ENCODE measurements at places on chromosomes 12 and 14.

DNA sequence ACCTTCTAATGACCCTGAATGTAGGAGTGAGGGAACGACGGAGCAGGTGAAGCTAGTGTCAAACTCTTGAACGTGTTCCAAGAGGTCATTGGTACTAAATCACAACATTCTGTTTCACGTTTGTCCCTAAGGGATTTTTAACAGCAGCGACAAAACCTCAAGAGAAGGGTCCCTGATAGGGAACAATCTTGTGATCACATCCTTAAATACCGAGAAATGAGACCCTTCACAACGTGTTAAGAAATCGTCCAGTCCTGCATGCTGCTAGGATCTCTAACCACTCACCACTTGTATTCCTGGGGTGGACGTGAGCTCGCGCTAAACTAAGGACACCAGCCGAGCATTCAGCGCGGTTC is 134.1 kb upstream of the KRAS start:
- DNase-seq = no peak

DNA sequence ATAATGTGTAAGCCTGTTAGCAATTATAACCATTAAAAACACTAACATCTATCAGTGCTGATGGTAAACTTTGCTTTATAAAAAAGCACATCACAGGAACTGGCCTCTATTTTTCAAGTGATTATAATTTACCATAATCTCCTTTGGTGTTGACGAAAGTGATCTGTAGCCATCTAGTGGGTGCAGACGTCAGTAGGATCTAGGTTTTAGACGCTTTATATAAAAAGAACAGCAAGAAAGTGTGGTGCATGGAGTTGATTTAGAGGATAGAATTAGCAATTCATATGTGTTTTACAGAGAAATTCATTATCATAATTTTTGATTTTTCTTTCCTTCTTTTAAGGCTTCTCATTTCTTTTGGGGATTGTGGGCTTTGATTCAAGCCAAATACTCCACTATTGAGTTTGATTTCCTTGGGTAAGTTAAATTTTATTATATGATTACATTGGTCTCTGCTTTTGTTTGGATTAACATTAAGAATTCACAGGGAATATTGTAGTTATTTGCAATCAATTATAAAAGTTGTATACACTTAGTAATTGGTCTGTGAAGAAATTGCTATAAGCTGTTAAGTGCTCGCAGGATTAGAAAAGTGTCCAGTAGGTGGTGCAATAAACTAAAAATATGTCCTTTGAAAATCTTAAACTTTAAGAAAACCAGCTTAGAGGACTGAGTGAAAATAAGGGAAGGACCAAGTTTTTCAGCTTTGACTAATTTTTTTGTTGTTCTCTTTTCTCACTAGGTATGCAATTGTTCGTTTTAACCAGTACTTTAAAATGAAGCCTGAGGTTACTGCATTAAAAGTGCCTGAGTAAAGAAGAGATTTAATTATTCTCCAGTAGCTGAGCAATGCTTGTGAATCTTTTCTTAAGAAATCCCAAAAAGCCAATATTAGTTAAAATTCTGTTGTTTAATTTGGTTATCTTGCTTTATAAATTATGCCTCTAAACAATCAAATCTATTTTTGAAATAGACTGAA is 59.5 kb downstream of the ETNK1 start:
- no peak for DNase-seq

DNA sequence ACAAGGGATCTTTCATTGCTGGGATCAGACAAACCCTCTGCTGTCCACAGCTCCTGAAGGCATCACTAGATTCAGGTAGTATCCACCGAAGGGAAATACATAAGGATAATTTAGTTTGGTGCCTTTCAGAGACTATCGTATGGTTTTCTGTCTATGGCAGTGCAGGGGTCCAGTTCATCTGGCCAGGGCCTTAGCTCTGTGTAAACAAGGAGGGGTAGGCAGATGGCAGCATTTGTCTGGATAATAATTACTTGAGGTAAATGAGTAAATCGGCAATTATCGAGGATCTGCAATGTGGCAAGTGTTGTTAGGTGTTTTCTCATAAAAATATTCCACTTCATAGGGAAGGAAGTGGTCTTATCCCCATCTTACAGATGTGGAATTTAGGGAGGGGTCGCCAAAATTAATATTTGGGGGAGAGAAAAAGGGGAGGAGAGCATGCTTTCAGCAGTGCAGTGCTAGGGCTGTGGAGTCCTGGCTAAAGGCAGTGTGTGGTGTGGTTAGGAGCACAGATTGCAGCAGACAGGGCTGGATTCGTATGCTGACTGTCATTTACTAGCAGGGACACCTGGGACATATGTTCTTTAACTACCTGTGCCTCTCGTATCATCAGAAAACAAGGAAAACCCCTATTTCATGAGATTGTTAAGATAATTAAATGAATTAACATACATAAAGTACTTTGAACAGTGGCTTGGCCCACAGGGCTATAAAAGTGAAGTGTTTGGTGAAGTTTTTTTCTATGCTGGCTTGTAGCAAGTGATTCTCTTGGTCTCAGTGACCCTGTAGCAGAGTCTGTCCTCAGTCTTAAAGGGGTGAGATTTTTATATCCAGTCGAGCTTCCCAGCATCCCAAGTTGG is 27.1 kb downstream of the RASSF8 start:
- no peak for DNase-seq

DNA sequence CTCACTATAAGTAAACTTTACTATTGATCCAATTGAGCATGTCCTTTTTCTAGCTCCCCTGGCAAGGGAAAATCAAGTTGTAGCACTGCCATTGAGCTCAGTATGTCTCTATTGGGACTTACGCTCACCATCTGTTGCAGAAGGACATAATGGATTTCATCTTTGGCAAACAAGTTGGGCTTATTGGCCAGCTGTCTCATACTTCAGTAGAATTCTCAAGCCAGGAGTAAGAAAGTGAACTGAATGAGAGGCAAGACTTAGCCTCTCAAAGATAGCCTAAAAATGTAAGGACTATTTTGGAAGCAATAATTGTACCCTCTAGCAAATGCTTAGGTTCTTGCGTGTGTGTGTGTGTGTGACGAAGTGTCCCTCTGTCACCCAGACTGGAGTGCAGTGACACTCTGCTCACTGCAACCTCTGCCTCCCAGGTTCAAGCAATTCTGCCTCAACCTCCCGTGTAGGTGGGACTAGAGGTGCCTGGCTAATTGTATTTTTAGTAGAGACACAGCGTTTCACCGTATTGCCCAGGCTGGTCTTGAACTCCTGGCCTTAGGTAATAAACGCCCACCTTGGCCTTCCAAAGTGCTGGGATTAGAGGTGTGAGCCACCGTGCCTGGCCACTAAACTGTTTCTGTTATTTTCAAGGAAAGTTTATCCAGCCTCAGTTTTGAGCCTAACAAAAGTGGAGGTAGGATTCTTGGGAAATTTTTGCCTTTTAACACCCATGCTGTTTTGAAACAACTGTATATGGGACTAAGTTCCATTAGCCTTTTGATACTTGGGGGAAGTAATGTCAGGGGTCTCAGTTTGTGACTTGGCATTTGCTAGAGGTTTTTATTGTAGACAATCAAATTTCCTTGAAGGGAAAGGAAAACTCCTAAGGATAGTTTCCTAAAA is 7.0 kb downstream of the HNRNPA1 start:
- DNase-seq = no peak

DNA sequence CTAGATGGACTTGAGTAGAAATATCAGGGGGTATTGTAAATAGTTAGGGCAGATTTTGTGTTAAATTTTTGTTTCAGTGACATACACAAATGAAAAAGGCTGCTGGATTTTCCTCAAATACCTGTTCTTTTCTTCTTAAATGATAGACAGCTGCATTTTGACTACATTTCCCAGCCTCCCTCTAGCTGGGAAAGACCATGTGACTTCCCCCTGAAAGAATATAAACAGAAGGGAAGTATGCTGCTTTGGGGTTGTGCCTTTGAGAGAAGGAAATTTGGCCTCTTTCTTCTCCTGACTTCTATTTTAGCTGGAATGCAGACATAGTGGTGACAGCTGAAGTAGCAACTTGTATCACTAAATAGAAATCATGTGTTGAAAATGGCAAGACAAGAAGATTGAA is 476.1 kb upstream of the SYT1 start:
- no peak for DNase-seq

GRCh38 chr12:100964028-100964427 is 169.5 kb downstream of the ANO4 start:
- no peak for DNase-seq

DNA sequence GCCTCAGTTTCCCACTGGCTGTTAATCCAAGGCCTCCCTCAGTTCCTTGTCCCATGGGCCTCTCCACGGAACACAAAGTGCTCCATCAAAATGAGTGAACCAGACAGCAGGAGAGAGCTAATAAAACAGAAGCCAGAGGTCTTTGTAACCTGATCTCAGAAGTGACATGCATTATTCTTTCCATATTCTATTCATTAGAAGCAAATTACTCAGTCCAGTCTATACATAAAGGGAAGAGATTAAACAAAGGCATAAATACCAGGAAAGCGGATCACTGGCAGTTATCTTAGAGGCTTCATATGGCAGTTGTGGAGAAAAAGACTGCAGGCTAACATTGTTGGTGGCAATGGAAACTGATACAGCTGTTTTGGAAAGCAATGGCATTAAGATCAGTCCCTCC is 170.6 kb upstream of the GARIN6 start:
- no peak for DNase-seq

DNA sequence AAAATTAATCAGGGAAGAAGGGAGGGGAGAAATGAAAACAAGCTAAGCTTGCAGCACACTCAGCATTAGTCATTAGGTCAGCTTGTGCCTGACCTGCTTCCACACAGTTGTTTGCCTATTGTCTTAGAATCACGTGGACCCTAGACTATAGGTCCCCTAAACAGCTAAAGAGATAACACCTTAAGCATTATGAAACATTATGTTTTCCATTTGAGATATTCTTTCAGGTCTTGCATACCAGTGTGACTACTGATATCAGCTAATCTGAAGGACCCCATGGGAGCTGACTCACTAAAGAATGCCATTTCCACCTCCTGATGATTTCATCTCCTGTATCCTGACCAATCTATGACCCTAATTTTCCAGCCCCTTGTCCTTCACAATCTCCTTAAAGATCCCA is 154.1 kb upstream of the FUT8 start:
- no peak for DNase-seq

DNA sequence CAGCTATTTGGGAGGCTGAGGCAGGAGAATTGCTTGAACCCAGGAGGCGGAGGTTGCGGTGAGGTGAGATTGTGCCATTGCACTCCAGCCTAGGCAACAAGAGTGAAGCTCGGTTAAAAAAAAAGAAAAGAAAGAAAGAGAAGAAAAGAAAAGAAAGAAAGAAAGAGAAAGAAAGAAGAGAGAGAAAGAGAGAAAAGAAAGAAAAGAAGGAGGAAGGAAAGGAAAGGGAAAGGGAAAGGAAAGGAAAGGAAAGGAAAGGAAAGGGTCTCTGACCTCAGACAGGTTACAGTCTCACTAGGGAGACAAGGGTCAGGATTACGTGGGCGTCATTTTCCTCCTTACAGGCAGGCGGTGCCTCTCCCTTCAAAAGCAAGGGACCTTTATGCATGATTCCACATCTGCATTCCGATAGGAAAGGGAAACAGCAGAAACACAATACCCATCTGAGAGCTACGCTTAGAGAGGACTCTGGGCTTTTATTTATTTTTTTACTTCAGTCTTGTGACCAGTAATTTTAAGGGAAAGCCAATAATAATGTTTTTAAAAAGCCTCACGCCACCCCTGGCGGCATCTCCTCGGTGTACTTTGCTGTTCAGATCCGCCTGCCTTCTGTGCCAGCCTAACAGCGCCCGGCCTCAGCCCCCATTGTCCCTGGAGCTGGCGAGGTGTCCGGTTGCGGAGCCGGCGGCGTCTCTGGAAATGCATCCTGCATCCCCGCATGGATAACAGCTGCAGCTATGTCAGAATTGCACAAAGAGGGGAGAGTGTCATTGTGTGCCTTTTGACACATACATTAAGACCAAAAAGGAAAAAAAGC is 945 bp upstream of the HIP1R start:
- DNase-seq = peak; percentile 68

GRCh38 chr12:66516133-66516532 is 162.7 kb downstream of the GRIP1 start:
- no peak for DNase-seq

DNA sequence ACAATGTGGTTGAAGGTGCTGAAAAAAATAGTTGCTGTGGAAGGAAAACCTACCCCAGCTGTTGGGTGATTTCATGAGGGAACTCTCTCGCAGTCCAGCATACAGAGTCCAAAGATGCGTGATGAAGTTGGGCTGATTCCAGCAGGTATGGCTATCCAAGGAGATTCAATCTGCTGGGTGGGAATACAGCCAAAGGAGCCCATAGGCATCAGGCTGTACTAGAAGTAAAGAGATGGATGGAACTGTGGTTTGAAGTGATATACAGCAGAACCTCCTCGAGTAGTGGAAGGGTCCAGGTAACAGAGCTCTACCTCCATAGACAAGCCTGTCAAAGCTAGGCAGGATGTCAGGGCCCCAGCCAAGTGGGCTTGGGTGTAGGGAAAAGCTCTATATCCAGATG is 11.5 kb upstream of the TMTC2 start:
- DNase-seq = no peak

DNA sequence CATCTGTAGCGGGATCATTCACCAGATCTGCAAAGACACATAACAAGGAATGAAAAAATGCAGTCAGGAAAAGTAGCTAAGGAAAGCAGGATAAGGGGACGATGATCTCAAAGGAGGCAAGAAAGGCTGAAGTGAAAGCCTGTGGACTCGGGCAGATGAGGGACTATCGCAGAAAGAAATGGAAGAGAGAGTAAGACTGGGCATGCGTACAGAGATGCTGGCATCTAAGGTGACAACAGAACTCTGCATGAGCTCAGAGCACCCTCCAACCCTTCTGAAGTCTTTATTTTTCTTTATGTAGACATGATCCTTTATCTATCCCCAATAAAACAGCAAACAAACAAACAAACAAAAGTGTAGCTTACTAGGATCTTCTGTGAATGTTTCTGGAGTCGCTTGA is 7.2 kb downstream of the MFAP5 start:
- DNase-seq = no peak

GRCh38 chr12:48794870-48795269 is 6.0 kb upstream of the ADCY6 start:
- DNase-seq = no peak

- DNase-seq = no peak
Measured at GRCh38 chr12:46395388-46395787, 22.8 kb upstream of the SLC38A2 start.

GRCh38 chr12:122080149-122081082 is 1.9 kb downstream of the MLXIP start:
- DNase-seq = no peak

Data from dorsolateral prefrontal cortex (tissue), 122 donors.